Fibroblast of the aortic adventitia (primary cell): ENCODE measurements at places on chromosomes 12 and 14.

- no peak for DNase-seq
Observed at GRCh38 chr14:68655021-68655831, 137.6 kb downstream of the ZFP36L1 start.

- DNase-seq: no peak
Observed at GRCh38 chr12:99223579-99223978, 424.0 kb upstream of the GARIN6 start.

- DNase-seq: no peak
Observed at GRCh38 chr12:59636945-59637691, 41.3 kb downstream of the SLC16A7 start.

GRCh38 chr14:22847661-22848341, 11.4 kb downstream of the MMP14 start:
- peak; percentile 78 for DNase-seq

GRCh38 chr14:21589317-21589716, 9.4 kb upstream of the OR10G3 start:
- DNase-seq: no peak

GRCh38 chr12:128801879-128802391, 21.8 kb downstream of the SLC15A4 start:
- no peak for DNase-seq

GRCh38 chr12:114676142-114676741, 7.7 kb downstream of the TBX3 start:
- no peak for DNase-seq

- DNase-seq: no peak
Observed at GRCh38 chr12:68861890-68862289, 53.9 kb downstream of the MDM2 start.

GRCh38 chr12:132513070-132513398, 23.1 kb downstream of the FBRSL1 start:
- peak; percentile 74 for DNase-seq

DNA sequence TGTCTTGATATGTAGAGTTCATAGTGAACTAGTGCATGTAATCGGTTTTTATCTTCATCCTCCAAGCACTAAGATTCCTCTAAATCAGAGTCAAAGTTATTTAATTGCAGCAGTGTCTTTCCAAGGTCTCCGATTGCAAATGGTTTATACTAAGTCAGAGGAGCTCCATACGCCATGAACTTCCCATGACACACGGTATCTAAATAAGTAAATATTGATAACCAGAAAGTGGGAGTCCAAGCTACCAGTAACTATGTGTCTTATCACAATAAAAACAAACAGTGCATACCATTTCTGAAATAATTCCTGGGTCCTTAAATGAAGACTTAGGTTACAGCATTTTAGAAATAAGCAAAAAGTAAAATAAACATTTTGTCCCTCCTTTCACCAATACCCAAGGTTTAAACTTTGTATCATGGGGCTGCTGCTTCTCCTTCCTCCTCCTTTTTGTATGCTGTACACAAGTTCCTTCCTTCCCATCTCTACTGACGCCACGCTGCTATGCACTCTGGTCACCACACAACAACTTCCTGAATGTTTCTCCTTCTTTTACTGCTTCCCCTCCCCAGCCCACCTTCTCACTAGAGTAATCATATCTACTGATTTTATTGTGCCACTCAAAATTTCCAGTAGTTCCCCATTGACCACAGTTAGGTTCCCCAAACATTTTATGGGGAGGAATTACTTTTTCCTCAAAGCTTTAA, 10.7 kb downstream of the NR1H4 start:
- DNase-seq: no peak
